ENCODE measurements at places on chromosomes 13 and 19. TPM values are rescaled to one million over a fixed set of nuclear protein-coding genes. Genes with fewer than 3 reads are reported as not detected.

DNA sequence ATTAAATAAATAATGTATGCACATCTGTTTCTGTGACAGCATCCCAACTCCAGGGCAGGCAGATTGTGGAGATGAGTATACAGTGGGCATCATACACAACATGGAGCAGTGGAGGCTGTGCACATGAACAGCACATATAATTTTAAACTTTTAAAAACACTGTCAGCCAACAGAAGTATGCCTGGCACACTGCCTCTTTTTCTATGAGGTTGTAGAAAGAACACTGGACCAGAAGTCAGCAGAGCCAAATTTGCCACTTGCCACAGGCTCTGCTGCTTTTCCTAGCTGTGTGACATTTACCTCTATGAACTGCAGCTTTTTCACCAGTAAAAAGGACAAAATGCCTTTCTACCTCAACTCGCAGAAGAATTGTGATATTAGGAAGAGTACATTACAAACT lies 118.7 kb downstream of the FRY start:
- DNase-seq, result no peak

- DNase-seq, result no peak
These were observed 1.3 kb upstream of the RSPH6A start for GRCh38 chr19:45816236-45817009.

GRCh38 chr13:20441879-20442278 lies 83.8 kb downstream of the CRYL1 start:
- no peak for DNase-seq

GRCh38 chr19:55603581-55604292 lies 1.7 kb upstream of the ZNF865 start:
- DNase-seq, result peak; percentile 41

- no peak for DNase-seq
These were observed 67.5 kb downstream of the STARD13 start for GRCh38 chr13:33218020-33218419.

- no peak for DNase-seq
These were observed 36.6 kb upstream of the ZNF429 start for GRCh38 chr19:21468791-21469190.

DNA sequence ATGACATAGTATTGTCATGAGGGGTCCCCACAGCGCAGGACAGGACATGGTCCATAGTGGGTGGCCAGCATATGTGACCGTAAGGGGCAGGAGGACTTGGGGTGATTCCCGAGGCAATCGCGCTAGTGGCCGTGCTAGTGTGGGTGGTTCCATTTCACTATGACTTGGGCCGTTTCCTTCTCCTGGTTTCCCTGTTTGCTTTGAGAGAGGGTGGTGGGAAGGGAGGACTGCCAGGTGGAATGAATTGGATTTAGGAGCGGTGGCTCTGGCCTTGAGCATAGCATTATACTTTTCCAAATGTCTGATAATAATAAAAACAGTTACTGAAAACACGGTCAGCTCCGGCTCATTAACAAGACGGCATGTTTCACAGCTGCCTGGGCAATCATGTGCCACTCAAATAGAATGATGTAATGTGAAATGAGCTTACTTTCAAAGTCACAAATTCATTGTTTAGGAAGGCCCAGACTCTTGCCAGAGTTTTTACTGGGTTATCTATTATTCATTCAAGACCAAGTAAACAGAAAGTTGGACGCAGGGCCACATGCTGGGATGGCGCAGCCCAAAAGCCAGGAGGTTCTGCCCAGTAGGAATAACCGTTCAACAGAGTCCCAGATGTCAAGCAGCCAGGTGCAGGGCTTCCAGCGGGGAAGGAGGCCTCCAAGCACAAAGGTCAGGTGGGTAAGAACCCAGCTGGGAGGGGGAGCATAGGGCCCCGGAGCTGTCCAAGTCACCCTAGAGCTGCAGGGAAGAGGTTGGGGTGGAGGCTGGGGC lies 19.6 kb upstream of the SLC15A1 start:
- DNase-seq, result no peak

DNA sequence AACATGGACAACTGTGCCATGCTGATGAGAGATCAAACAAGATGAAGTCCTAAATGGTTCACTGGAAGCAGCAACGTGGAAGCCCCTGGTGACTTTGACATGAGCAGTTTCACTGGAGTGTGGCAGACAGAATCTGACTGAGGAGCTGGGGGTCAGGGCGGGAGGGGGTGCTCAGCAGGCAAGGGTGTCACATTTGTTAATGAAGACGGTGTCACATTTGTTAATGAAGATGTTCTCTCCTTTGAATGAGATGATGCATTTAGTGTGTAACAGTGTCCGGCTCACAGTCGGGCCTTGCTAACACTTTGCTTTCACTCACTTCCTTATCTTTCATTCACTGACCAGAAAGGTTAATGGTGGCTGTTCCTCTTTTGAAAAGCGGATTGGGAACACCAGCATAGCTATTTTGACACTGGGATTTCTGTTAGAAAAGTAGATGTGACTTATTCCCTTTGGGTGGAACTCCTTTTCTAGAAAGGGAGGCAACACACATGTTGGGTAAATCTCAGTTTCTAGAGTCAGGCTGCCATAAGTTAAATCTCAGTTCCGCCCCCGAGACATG lies 693.7 kb downstream of the UQCRFS1 start:
- no peak for DNase-seq

GRCh38 chr13:102947745-102948405 lies 102.0 kb downstream of the ERCC5 start:
- no peak for DNase-seq

GRCh38 chr13:108281901-108282300 lies 12.4 kb downstream of the TNFSF13B start:
- DNase-seq, result no peak

- peak; percentile 68 for DNase-seq
These were observed at the start of gene CCDC169 for GRCh38 chr13:36297366-36298338. CCDC169 (minus strand) TSS chr13:36297814; CDS start chr13:36297719, 95 bp downstream.

- DNase-seq, result no peak
These were observed 96.6 kb downstream of the COL4A2 start for GRCh38 chr13:110403721-110404120.

DNA sequence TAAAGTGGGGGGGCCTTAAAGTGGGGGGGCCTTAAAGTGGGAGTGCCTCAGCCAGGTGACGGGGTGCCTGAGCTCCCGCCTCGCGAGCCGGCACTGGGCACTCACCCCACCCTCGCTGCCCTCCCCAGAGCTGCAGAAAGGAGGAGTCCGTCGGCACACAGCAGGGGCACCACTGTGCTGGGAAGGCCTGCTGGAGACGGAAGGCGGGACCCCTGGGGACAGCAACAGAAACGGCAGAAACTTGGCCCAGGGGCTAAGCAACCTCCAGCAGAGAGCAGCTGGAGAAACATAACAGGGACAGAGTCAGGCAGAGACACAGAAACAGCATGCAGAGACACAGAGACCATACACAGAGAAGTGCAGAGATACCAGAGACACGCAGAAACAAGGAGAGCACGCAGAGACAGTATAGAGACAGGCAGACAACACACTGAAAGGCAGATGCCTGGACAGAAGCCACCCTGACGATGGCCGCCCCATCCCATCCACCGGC lies 7.9 kb downstream of the CFD start:
- no peak for DNase-seq

GRCh38 chr13:74064805-74065312 lies 69.3 kb downstream of the KLF12 start:
- no peak for DNase-seq

GRCh38 chr13:108225440-108225839 lies 7.2 kb downstream of the ABHD13 start:
- DNase-seq, result no peak

The SLC25A41 gene
- total RNA-seq, result 0.47 TPM

The NLRP7 gene
- not detected for total RNA-seq

The GJB6 gene
- not detected for total RNA-seq

The ZNF552 gene
- 31.7 TPM for total RNA-seq

The ADM5 gene
- 1.1 TPM for total RNA-seq

The DHPS gene
- total RNA-seq, result 74.7 TPM

The ZNF563 gene
- total RNA-seq, result 4.3 TPM

The LHB gene
- total RNA-seq, result not detected

The PLEKHA4 gene
- total RNA-seq, result 4.3 TPM

The FCAR gene
- total RNA-seq, result not detected
